Activated CD4-positive, alpha-beta T cell treated with anti-CD3 and anti-CD28 coated beads for 4 hours (primary cell): ENCODE measurements at places on chromosomes 16 and 17.
A peak's percentile ranks its signal among the peaks of the same experiment; 100 is the strongest.

DNA sequence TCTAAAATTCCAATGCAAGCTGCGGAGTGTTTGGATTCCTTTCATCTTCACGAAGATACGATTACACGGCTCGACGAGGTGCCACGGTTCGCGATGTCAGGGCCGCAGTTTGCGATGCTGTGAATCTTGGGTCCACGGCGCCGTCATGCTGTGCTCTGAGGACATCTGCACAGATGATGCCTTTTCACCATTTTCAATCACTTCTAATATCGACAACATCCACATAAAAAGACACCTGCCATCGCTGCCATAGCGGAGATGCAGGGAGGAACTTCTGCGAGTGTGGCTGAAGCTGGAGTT, 6.8 kb upstream of the APRT start:
- no peak for DNase-seq

- no peak for DNase-seq
Measured at GRCh38 chr16:7596308-7596707, 263.7 kb downstream of the RBFOX1 start.

DNA sequence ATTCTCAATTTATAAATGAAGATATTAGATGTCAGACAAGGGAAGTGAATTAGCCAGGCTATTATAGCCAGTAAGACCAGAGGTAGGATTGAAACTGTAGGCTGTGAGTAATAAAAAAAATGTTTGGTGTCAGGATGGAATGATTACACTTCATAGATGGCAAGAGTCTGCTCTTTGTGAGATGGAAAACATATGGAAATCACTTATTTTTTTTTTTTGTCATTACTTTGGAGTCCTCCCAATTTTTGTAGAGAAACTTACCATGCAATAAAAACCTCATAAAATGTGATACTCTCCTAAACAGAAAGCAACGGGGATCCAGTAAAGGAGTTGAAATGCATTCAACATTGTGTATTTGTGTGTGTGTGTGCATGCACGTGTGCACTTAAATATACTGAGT, 532.7 kb upstream of the CDH8 start:
- no peak for DNase-seq

DNA sequence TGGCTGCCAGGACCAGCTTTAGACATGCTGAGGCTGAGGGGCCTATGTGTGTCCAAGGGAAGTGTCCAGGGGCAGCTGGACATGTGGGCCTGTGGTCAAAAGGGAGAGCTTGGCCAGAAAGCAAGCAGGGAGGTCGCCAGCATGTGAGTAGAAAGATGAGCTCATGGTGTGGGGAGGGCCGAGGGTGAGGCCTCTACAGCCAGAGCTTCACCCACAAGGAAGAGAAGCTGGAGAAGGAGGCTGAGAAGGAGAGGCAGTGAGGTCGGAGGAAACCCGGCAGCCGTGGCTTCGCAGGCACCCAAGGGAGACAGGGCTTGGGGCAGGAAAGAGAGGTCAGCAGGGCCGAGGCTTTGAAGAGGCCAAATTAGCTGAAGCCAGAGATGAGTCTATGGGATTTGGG, 4.0 kb upstream of the HSD11B2 start:
- DNase-seq, result no peak

- no peak for DNase-seq
Measured at GRCh38 chr17:35254107-35254773, 11.4 kb downstream of the SLFN5 start.

GRCh38 chr16:58958749-58959148, 224.6 kb upstream of the GOT2 start:
- no peak for DNase-seq

DNA sequence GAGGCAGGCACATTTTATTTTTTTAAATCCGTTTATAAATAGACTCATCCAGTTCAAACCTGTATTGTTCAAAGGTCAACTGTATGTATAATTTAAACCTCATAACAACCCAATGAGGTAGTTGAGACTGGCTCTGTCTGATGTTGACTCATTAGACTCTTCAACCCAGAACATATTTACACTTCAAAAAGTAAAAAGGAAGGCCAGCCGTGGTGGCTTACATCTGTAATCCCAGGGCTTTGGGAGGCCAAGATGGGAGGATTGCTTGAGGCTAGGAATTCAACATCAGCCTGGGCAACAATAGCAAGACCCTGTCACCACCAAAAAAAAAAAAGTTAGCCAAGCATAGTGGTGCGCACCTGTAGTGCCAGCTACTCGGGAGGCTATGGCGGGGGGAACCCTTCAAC, 32.5 kb upstream of the DHRS7B start:
- DNase-seq, result no peak

GRCh38 chr17:2120586-2121335, 65.9 kb downstream of the HIC1 start:
- DNase-seq, result no peak

DNA sequence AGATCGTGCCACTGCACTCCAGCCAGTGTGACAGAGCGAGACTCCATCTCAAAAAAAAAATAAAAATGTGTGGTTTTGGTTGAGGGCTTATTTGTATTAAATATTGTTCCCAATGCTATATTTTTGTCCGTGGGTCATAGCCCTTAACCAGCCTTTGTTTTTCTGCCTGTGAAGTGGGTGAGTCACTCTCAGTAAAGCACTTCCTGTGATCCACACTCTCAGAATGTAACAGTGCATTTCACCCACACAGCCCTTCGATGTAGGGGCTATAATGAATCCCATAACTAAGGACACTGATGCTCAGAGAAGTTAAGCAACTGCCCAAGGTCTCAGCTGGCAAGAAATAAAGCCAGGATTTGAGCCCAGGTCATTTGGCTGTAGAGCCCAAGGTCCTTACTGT, 34.7 kb upstream of the POLR3E start:
- DNase-seq, result no peak

DNA sequence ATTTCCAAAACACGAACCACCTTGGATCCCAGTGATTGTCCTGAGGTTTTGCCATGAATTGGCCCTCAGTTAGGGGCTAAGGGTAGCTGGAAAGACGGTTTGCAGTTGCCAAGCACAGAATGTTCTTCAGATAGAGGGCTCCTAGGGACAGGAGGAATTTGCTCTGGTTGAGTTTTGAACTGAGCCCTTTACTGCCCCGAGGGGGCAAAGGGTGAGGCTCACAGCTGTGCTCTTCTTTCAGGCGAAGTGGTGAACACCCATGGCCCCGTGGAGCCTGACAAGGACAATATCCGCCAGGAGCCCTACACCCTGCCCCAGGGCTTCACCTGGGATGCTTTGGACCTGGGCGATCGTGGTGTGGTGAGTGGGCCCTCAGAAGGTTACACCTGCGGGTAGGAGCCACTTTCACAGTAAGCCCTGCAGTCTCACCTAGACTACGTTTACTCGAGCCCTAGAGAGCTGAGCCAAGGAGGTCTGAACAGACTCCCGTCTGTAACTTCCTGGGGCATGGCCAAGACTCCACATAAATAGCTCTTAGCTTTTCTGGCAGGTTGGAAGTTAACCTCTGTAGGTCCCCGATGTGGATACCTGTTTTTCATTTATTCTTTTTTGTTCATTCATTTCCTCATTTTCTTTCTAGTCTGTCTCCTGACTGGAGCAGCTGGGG, 32.5 kb downstream of the NMT1 start:
- DNase-seq, result no peak

GRCh38 chr16:397135-397661, at the start of gene NME4:
NME4 (plus strand) TSS chr16:397199; CDS start chr16:397223, 24 bp downstream.
- no peak for DNase-seq

DNA sequence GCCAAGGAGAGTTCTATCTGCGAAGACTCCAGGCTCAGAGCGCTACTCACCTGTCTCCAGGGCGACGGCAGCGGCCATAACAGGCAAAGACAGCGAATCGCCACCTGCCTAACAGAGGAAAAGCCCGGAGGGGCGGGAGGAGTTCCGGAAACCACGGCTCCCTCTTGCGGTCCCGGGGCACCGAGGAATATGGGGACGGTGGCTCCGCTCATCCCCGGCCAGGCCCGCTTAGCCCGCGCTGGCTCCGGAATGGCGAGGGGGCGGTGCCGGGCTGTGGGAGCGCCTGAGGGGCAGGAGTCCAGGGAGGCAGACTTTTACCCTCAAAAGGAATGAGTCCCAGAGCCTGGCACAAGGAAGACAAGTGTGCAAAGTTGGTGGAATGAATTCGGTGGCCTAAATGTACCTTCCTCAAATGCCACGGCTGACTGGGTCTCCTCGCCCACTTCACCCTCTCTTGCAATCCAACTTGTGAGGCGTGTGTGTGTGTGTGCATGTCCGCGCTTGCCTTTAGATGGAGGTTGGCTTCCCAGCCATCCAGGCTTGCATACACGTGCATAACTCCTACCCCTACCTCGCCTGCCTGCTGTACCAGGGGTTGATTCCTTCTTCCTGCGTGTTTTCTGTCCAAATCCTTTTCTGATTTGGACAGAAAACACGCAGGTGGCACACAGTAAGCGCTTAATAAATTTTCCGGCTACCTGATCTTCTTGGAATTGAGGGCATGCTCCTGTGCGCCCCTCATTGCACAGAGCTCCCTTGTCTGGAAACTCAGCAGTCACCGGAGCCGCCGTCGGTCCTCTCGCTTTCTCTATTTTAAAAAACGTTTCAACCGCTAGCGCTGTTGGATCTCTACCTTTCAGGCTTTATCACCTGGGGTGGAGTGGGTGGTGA, 3.5 kb downstream of the C17orf100 start:
- no peak for DNase-seq

- DNase-seq, result peak; percentile 57
Measured at GRCh38 chr16:71499775-71500364, 10.7 kb upstream of the ZNF19 start.

- DNase-seq, result no peak
Measured at GRCh38 chr17:79927688-79928501, 88.7 kb upstream of the CBX4 start.

DNA sequence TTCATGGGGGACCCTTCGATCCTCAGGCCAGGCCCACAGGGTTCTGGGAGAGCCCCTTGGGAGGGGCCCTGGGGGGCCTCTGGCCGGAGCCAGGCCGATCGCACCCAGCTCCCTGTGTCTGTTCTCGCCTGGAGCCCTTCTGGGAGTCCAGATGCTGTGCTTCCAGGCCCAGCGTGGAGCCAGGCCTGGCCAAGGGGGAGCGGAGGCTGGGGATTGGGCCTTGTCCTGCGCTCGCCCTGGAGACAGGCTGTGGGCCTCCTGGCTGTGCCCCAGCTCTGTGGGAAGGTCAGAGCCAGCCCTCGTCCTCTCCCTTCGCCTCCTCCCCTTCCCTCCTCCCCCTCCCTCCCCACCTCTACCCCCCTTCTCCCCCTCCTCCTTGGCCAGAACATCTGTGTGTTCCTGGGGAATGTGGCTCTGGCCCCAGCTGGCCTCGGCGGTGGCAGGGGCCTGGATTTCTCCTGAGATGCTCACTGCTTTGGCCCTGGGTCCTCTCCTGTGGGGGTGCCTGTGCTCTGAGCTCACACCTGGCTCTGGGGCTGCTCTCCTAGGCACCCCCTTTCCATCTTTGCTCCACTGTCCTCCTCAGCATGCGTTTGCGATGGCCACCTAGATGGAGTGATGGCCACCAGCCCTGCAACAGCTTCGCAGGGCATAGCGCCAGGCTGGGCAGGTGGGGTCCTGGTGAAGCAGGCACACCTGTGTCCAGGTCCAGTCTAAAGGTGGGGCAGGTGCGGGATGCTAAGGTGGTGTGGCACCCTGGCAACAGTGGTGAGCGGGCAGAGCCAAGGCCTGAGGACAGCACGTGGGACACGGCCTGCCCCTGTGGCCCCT, 90.6 kb upstream of the CIBAR2 start:
- DNase-seq, result no peak

GRCh38 chr17:8831234-8831849, 32.2 kb upstream of the MFSD6L start:
- no peak for DNase-seq

GRCh38 chr17:58605986-58606385, 85.9 kb downstream of the TEX14 start:
- DNase-seq, result no peak

GRCh38 chr17:68453991-68454665, 3.2 kb downstream of the WIPI1 start:
- DNase-seq, result no peak

- no peak for DNase-seq
Measured at GRCh38 chr16:72812672-72813071, 235.3 kb downstream of the ZFHX3 start.

GRCh38 chr17:65514541-65514940, 46.9 kb downstream of the AXIN2 start:
- DNase-seq, result no peak

DNA sequence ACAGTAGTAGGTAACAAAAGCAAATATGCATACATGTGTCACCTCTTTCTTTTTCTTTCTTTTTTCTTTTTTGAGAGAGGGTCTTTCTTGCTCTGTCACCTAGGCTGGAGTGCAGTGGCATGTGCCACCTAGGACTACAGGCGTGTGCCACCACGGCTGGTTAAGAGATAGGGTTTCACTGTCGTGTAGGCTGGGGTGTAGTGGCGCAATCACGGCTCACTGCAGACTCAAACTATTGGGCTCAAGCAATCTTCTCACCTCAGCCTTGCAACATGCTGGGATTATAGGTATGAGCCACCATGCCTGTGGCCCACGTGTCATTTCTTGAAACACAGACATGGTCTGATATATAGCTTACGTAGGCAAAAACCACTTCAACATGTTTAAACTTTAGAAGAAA, 397.7 kb upstream of the PMFBP1 start:
- DNase-seq, result no peak

- no peak for DNase-seq
Measured at GRCh38 chr16:57571098-57571497, 28.7 kb downstream of the ADGRG5 start.

- no peak for DNase-seq
Measured at GRCh38 chr17:19574956-19575355, 41.3 kb downstream of the SLC47A1 start.

DNA sequence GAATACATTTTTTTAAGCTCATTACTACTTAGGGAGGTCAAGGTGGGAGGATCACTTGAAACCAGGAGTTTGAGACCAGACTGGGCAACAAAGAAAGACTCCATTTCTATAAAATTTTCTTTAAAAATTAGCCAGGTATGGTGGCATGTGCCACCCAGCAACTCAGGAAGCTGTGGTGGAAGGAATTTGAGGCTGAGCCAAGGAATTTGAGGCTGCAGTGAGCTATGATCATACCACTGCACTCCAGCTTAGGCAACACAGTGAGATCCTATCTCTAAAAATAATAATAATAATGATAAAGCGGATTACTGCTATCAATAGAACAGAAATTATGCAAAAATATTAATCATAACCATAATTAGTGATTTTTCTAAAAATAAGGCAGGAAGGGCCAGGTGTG, 170.3 kb downstream of the COPRS start:
- DNase-seq, result no peak

DNA sequence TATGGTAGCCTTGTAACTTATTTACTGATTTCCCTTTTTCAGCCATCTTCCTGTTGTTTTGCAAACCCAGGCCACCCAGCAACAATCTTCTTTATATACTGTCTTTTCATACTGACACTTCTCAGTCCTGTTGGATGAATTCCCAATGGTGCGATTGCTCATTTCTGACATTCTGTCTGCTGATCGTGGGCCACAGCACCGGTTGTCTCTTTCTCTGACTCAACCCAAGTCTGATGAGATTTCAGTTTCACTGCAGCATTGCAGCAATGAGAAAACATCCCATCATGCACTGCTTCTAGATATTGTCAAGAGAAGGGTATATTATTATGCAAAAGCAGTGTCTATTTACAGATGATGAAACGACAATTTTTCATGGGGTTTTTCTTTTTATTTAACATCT, 349.2 kb upstream of the HSBP1 start:
- no peak for DNase-seq
